ENCODE measurements at places on chromosomes 13 and 19.

DNA sequence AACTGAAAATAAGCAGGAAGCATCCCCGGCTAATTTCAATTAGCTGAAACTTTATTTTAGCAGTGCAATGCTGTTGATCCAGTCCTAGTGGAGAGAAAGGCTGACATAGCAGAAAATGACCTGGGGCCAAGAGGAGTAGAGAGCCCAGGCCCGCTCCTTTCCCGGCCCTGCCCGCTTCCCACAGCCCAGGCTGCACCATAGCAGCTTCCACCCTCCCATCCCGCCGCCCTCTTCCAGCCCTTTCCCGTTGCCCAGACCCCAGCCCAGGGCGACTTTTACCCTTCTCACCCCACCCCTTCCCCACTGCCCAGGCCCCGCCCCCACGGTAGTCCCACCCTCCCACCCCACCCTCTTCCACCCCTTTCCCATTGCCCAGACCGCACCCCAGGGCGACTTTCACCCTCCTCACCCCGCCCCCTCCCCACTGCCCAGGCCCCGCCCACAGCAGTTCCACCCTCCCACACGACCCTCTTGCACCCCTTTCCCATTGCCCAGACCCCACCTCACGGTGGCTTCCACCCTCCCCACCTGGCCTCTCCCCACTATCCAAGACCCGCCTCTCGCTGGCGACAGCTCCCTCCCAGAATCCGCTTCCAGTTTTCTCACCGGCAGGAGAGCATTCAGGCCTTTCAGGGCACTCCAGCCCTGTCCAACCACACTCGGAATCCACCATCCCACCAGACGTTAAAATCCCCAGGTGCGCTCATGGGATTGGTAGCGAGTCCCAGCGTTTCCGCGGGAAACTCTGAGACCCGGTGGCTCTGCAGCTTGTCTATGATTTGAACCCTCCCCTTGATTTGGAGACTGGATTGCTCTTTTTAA is 8.3 kb downstream of the ZNF160 start:
- DNase-seq = no peak

GRCh38 chr19:18131841-18132596 is 20.9 kb upstream of the PIK3R2 start:
- DNase-seq = no peak

DNA sequence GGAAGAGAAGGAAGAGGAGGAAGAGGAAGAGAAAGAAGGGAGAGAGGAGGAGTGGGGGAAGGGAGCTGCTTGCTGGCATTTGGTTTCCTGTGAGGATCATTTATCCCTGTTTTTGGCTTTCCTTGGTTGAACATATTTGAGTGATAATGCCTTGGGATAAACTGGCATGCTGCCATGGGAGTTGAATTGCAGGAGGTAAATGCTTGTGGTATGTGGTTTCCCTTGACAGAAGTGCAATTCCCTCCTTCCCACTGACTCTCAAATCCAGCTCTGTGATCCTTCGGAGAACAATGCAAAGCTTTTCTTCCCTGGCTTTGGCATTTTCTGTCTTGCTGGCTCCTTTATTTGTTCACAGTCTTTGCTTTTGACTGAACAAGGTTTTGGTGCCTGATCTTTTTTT is 27.2 kb upstream of the CBY2 start:
- DNase-seq = no peak

DNA sequence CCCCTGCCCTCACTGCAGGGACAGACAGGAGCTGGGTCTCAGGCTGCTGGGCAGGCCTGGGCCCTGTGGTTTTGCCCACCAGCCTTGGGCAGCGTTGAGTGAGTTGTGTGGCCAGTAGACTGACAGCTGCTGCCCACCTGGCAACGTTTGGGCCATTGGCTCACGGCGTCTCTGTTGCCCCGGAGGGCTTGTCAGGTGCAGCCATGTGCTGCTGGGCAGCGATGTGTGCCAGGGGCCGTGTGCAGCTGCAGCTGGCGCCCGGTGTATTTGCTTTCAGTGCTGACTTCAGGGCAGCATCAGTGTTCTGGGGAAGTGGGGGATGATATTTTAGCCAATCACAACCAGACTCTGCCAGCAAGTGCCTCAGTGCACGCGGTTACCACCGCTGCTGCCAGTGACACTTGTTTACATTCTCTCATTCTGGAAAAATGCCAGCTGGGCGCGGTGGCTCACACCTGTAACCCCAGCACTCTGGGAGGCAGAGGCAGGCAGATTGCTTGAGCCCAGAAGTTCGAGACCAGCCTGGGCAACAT is 10.6 kb downstream of the FZR1 start:
- no peak for DNase-seq

GRCh38 chr13:100234006-100234405 is 145.1 kb downstream of the PCCA start:
- no peak for DNase-seq

GRCh38 chr19:48969276-48970138 is 4.4 kb downstream of the FTL start:
- no peak for DNase-seq

DNA sequence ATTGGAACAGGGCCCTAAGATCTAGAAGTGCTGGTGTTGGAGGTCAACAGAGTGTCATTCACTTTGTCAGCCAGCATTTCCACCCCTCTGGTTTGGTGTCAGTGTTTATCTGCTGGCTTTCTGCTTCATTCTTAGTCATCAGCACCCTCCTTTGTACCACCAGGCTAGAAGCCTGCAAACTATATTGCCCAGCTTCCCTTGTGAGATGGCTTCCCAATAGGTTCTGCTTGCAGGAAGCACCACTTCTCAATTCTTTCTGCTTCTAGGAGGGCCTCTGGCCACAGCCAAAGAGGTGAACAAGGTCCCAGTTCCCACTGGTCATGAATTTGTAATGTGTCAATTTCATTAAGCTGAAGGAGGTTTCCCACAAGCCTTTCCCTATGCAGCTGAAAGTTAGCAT is 36.4 kb upstream of the CALM3 start:
- DNase-seq = no peak

GRCh38 chr13:46817095-46817494 is 20.1 kb upstream of the ESD start:
- no peak for DNase-seq

- no peak for DNase-seq
Observed at GRCh38 chr19:13091400-13092157, 11.1 kb downstream of the LYL1 start.

DNA sequence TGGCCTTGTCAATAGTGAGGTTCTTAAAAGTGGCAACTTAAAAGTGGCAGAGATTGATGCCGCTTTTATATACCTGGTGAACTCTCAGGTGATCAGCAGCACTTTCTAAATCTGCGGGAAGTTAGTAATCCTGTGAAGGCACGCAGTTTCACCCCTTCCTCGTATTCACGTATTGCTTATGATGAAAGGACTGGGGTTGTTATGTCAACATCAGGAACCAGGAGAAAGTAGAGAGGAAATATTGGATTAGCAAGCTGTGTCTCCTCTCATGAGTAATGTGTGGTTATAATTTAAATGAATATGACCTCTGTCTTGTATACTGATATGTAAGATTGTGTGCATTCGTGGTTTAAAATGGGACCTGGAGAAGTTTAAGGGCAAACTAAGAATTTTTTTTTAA is 544.6 kb downstream of the SLITRK6 start:
- DNase-seq = no peak

GRCh38 chr13:75932636-75933035 is 296.5 kb downstream of the LMO7 start:
- no peak for DNase-seq

DNA sequence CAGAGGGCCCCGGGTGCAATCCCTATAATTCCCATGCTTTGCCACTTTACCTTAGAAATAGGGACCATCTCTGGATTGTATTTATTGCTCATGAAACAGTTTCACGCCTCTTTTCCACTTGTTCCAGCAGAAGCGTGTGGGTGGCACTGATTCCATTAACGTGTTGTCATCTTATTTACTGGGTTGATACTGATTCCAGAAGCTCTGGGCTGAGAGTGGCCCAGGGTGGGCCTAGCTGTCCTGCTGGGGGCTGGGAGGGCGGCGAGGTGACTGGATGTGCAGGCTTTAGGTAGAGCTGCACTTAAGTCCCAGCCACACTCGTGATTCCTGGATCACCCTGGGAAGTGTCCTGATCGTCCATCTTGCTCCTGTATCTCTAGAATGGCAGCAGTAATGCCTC is 155.0 kb downstream of the TEX29 start:
- no peak for DNase-seq

GRCh38 chr19:49983645-49984229 is 22.8 kb upstream of the SIGLEC11 start:
- DNase-seq = peak; percentile 75

DNA sequence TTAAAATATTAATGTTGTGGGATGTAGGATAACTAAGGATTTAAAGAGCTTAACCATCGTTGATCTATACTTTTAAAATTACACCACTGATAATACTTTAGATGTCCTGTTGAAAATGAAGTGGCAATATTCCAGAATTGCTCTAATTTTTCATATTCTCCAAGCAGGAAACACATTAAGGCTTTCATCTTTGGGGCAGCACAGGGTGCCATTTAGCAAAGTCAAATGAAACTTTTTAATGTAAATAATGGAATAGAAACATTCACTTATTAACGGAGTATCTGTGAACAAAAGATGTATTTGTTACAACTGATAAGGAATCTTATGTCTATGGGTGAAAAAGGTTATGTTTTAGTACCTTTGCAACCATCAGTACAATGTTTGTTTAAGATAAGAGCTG is 50.0 kb upstream of the MIR17HG start:
- no peak for DNase-seq

GRCh38 chr13:112574834-112575613 is 12.9 kb downstream of the TUBGCP3 start:
- DNase-seq = no peak

GRCh38 chr13:108185223-108185622 is 30.1 kb downstream of the LIG4 start:
- no peak for DNase-seq

DNA sequence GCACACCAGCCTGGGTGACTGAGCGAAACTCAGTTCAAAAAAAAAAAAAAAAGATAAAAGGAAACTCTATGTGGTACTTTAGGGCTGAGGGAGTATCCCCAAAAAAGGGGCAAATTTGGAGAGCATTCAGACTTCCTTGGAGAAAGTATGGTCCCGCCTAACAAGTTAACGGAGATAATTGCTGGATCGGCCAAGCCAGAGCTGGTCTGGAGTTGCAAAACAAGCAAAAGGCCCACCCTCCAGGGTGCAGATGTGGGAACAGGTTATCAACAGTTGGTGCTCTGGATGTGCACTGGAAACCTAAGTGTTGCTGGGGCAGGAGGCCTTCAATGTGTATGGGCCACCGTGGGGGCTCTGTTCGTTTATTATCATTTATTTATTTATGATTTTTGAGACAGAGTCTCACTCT is 2.8 kb downstream of the IQCN start:
- DNase-seq = no peak

GRCh38 chr19:960020-960419 is 24.1 kb upstream of the WDR18 start:
- DNase-seq = no peak

DNA sequence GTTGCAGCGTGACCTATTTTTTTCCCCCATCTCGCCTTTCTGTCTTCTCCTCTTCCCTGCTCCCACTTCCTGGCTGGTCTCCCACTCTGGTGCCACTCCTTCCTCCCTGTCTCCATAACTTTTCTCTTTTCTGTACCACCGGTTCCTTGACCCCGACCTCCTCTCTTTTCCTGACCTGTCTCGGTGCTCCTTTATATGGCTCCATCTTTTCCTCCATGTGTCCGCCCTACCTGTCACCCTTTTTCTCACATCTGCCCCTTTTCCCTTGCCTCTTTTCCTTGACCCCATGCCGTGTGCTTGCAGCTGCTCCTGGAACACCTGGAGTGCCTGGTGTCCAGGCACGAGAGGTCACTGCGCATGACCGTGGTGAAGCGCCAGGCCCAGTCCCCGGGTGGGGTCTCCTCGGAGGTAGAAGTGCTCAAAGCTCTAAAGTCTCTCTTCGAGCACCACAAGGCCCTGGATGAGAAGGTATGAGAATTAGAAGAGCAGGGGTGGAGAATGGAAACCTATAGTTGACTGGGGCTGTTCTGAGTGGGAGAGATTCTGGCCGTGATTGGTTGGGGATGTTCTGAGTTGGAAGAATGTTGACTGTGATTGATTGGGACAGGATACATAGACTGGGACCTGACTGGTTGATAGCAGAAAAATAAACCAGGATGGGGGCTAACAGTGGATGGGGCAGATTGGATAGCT is 9.3 kb downstream of the PPFIA3 start:
- DNase-seq = no peak

DNA sequence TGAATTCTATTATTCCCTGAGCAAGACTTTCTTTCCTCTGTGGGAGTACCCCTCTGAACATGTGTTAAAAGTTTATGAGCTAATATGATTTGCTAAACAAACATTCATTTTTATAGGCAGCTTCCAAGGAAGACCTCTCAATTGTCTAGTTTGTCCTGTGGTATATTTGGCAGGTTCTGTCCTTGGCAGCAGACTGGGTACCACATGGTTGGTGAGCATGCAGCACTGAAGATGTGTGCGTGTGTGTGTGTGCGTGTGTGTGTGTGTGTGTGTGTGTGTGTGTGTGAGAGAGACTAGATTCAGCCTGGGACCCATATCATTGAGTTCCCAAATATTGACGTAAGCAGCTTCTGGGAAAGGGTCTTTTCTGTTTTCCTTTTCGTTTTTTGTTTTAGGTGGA is 24.0 kb downstream of the FGF9 start:
- no peak for DNase-seq

GRCh38 chr19:42606660-42607351 is 12.1 kb upstream of the CEACAM8 start:
- DNase-seq = peak; percentile 58

GRCh38 chr19:485583-486236 is 10.6 kb upstream of the MADCAM1 start:
- no peak for DNase-seq

GRCh38 chr13:112943309-112944125 is 25.5 kb upstream of the MCF2L start:
- no peak for DNase-seq

GRCh38 chr13:80860845-80861244 is 519.9 kb upstream of the SPRY2 start:
- no peak for DNase-seq

GRCh38 chr13:40589285-40590109 is 76.9 kb downstream of the FOXO1 start:
- no peak for DNase-seq

DNA sequence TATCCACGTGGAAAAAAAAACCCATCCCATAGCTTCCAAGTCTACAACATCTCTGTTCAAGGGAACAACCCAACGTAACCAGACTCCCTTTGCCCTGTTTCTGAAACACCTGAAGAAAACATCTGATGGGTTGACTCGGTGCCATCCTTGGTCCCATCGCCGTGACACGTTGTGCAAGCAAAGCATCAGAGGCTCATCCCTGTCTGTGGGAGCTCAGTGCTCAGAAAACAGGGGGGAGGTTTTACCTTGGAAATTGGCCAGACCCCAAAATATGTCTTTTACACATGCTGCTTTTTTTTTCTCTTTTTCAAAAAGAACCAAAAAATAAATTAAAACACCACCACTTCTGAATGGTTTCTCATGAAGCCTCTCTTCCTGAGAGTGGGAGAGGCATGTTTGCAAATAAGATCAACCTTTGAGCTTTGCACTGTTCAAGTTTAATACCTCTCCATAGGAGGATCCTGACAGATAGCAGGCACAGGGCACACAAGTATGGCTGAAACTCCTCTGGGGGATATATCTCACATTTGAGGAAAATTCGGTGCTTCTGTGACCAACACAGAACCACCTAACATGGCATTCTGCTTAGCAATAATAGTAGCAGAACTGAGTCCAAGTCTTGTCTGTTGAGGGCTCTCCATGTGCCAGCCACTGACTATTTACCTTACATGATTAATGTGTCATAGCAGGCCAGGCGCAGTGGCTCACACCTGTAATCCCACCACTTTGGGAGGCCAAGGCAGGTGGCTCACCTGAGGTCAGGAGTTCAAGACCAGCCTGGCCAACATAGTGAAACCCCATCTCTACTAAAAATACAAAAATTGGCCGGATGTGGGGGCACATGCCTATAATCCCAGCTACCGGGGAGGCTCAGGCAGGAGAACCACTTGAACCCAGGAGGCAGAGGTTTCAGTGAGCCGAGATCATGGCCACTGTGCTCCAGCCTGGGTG is 7.0 kb upstream of the PVR start:
- DNase-seq = no peak
